ENCODE measurements at places on chromosomes 5 and 9. TPM values are rescaled to one million over a fixed set of nuclear protein-coding genes. Genes with fewer than 3 reads are reported as not detected.

- DNase-seq = no peak
These were observed 895 bp upstream of the STRBP start for GRCh38 chr9:123269281-123269680.

GRCh38 chr9:4180907-4181605, 118.8 kb downstream of the GLIS3 start:
- DNase-seq = no peak

DNA sequence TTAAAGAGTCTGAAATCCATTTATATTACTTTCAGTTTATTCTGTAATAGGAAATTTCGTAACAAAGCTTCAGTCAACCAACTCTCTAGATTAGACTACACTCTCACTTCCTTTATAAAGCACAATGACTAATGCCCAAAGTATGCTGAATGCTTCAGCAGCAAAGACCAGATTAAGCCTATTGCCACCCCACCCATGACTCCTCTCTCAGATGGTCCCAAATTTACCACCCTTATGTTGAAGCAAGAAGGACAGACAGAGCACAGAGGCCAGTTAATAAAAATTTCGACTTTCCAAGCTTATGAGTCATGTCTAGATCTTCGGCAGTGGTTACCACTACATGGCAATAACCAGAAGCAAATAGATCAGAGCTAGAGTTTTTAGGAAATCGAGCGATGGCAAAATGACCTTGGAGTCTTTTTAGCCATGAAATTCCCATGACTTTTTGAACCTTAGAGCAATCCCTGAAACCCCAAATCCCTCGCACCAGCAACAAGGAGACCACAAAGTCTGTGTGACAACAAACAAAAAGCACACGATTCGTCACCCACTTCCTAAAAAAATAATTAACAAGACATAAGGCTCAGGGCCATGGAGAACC, 287.8 kb upstream of the RASA1 start:
- no peak for DNase-seq

DNA sequence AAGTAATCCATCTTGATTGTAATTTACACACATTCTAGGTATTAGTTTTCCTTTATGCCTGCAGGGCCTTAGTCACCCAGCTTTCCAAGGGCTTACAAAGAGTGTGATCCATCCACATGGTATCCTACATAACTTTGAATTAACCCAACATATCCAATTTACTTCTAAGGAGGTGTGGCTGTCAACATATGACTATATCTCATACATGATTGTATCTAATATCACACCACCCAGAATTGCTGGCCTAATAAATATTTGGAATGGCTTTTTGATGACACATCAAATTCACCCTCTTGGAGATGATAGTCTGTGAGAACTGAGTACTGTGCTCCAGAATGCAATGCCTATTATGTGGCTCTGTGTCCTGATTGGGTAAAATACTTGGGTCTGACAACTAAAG, 363.3 kb upstream of the GRIN3A start:
- no peak for DNase-seq

- no peak for DNase-seq
These were observed 10.9 kb upstream of the MRPS30 start for GRCh38 chr5:44797841-44798240.

TAF11L5 gene
- not detected for total RNA-seq

Measured in activated naive CD8-positive, alpha-beta T cell treated with anti-CD3 and anti-CD28 coated beads for 36 hours (primary cell).